ENCODE measurements at places on chromosomes 3 and 15. TPM values are rescaled to one million over a fixed set of nuclear protein-coding genes. Genes with fewer than 3 reads are reported as not detected.

DNA sequence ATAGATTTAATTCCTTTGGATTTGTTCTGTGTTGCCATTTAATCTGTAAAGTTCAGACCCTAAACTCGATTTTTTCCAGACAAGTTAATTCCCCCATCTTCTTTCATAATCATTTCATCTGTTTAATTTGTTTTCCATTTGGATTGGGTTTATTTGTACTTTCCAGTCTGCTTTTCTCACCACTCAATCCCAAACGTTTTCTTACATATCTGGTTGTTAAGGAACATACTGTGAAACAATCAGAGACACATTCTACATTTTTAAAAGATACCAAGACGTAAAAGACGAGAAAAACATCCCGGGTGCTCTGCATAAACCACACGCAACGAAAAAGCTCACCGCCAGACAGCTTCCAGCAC lies 13.0 kb upstream of the ONECUT1 start:
- DNase-seq, result no peak

GRCh38 chr15:62324382-62324781 lies 159.3 kb upstream of the C2CD4B start:
- DNase-seq, result no peak

- no peak for DNase-seq
Measured at GRCh38 chr3:99866261-99866761, 48.6 kb downstream of the CMSS1 start.

DNA sequence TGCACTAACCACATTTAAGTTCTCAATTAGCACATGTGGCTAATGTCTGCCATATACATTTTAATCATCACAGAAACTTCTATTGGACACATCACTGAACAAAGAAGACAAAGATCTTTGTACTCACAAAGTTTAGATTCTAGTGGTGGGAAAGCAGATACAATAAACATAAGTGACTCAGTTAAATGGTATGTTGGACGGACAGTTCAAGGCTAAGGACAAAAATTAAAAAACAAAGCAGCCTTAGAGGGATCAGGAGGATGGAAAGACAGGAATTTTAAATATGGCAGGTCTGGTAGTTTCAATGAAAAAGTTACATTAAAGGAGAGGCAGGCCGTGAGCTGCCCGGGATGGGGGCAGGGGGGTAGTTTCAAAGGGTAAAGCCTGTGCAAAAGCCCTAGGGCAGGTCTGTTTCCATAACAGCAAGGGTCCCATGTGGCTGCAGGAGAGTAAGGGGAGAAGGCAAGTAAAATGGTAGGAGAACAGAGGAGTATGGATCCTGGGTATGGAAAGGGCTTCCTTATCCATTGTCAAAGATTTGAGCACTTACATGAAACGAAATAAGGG lies 220.7 kb downstream of the FHIT start:
- DNase-seq, result no peak

The PPP1R14D gene
- not detected for polyA plus RNA-seq

The AGBL1 gene
- polyA plus RNA-seq, result not detected

The SLC28A1 gene
- 0.29 TPM for polyA plus RNA-seq
